ENCODE measurements at places on chromosomes 2 and 18.

DNA sequence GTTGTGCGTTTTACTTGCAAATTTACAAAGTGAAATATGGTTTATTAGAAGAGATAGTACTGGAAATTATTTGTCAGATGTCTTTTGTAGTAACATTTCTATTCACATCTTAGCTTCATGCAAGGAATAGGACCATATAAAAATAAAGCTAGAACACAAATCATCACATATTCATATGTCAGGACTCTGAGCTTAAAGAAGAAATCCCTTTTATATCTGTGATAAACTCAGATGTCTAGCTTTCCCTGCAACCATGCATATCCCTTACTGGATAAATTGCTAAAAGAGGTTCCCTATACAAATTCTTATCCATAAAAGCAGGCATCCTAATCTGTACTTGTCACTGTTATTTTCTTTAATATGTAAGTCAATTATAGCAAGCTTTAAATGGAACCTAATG, 178.5 kb downstream of the NRXN1 start:
- no peak for DNase-seq

GRCh38 chr18:37448946-37449345, 116.7 kb downstream of the CELF4 start:
- DNase-seq: no peak

DNA sequence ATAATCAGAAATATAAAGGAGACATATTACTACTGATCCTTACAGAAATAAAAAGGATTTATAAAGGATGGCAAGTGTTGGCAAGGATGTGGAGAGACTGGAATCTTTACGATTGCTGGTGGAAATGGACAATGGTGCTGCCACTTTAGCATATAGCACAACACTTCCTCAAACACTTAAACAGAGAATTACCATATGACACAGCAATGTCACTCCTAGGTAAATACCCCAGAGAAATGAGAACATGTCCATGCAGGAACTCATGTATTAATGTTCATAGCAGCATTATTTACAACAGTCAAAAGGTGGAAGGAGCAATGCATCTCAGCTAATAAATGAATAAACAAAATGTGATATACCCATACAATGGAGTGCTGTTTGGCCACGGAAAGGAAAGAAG, 137.5 kb downstream of the NDUFA10 start:
- DNase-seq: no peak

DNA sequence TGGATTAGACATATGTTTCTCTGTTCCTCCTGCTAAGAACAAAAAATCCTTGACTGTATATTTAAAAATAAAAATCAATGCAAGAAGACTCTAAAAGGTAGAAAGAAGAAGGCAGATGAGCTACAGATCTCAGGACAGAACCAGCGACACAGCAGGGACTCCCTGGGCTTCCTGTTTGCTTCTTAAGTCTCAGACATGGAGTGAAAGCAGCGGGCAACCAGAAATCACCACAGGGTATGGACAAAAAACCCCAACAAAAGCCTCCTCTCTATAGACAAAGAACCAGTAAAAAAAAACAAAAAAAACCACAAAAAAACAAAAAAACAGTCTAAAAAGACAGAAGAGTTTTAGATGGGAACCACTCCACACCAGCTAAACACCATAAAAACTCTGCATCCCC, 971.0 kb upstream of the GYPC start:
- DNase-seq: no peak

DNA sequence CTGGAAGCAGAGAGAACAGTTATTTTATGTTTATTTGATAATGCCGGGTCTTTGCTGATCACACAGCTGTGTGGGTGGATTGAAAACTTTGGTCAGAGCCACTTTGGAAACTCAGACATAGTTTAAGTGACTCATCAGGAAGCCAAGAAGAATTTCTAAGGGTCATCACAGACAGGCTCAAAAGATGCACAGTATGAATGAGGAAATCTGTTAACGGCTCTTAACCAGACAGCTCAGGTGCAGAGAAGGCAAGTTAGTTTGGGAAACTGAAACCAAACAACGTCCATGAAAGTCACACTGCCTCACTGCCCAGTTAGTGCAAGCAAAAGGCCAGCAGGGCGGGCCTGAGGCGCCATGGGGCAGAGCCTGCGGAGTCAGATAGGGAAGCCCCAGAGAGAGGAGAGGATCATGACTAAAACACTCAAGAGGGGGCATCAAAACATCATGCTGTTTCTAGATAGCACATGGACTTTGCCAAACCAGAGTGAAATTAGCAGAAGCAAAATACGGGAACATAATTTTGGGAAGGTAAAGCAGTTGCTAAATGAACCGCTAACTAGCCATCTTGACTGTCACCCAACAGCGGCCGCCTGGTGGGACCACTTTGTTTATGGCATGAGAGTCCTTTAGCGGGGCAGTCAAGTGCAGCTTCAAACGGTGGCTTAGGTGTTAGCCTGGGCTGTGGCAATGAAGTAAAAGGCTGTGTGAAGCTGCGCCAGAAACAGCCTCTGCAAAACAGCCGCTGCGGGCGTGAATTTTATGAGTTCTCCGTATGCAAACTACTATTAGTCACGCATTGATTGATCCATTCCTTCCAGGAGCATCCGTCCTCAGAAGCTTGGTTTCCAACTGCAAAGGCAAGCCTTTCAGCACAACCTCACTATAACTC, 101.2 kb downstream of the KCTD18 start:
- peak; percentile 89 for DNase-seq

DNA sequence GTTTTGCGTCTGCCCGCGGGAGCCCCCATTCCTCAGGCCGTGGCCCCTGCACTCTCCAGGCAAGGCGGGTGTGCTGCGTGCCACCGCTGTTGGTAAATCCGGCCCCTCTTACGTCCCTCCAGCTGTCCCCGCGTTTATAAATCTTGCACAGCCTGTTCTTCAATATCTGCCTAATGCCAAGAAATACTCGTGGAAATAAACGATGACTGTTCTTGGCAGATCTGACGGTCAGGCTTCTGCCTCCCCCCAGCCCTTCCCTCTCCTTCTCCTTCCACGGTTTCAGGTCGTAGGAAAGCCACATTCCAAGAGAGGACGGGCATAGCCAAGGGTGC, 20.5 kb downstream of the ODC1 start:
- no peak for DNase-seq

- DNase-seq: peak; percentile 95
These were observed 445.7 kb upstream of the SLC14A2 start for GRCh38 chr18:45169610-45170009.

- DNase-seq: no peak
These were observed 761 bp upstream of the IDH1 start for GRCh38 chr2:208255557-208256106.

DNA sequence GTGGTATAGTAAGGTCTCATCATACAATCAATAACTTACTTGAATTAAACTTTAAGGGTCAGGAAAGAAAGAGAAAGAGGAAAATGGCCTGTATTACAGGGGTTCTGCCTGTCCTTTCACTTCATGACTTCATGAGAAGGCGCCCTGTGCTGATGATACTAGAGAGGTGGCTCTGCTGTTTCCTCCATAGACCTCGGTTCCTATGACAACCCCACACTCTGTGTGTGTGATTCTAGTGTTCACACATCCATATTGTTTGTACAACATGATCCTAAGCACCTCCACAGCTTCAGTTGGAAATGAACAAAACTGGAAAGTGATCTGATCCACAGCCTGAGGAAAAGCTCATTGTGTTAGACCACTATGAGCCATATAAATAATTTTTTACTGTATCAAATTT, 7.0 kb upstream of the REEP1 start:
- DNase-seq: no peak

- DNase-seq: peak; percentile 64
These were observed 111.2 kb downstream of the PRPF40A start for GRCh38 chr2:152606081-152606480.

DNA sequence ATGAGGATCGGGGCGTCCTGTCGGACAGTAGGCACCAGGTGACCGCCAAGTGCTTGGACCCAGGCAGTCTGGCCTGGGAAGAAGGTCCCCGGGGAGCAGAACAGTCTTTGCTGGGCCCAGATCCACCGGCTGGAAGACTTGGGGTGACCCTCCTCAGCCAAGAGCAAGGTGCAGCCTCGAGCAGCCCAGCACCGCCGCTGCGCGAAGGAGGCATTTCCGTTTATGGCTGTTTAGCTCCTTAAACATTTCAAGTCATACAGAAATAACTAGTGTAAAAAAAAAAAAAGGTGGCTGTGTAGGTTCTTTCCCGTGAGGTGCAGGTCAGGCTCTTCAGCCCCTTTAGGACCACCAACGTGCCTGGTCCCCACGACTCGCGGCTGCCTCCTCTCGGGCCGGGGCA, 370.2 kb downstream of the CMPK2 start:
- DNase-seq: no peak

DNA sequence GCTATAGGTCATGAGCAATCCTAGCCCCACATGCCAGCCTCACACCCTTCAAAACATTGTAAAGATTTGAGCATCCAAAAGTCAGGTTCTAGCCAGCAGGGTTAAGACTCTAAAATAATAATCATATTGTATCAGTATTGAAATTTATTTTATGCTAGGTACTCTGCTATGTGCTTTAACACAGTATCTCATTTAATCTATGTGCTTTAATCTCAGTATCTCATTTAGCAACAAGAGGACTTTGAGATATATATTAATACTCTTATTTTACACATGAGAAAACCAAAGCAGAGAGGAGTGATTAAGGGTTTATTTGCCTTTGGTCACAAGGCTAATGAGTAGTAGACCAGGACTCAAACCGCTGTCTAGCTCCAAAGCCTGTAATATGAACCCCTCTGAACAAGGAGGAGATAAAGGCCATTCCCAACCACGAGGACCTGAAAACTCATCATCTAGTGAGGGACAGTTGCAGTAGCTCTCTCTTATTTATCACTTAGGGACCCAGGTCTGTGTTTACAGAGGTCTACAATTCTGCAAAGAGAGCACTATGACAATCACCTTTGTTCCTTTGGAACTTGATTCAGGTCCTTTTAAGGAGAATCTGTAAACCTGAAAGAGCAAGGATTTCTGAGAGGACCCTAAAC, 116.5 kb upstream of the SERTAD2 start:
- no peak for DNase-seq

DNA sequence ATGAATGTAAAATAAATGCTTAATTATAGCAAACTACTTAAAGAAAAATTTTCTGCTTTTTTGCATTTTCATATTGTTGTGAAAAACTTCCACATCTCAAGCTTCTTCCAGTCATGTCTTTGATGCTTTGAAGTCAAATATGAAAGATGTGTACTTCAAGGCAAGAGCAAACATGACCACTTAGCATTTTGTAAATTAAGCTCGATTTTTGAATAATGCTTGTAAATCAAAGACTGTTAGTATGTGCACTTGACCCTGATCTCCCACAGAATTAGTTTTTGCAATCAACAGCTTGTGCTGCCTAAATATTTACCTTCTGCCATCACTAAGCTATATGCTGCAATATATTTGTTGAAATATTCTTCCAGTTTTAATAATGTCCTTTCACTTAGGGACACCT, 486.1 kb upstream of the ID2 start:
- no peak for DNase-seq

- peak; percentile 79 for DNase-seq
These were observed 55.8 kb downstream of the ASXL2 start for GRCh38 chr2:25822190-25823117.

- DNase-seq: peak; percentile 20
These were observed 416.2 kb downstream of the IRS1 start for GRCh38 chr2:226383461-226383860.
